ENCODE measurements at places on chromosomes 1 and 21. TPM values are rescaled to one million over a fixed set of nuclear protein-coding genes. Genes with fewer than 3 reads are reported as not detected.

DNA sequence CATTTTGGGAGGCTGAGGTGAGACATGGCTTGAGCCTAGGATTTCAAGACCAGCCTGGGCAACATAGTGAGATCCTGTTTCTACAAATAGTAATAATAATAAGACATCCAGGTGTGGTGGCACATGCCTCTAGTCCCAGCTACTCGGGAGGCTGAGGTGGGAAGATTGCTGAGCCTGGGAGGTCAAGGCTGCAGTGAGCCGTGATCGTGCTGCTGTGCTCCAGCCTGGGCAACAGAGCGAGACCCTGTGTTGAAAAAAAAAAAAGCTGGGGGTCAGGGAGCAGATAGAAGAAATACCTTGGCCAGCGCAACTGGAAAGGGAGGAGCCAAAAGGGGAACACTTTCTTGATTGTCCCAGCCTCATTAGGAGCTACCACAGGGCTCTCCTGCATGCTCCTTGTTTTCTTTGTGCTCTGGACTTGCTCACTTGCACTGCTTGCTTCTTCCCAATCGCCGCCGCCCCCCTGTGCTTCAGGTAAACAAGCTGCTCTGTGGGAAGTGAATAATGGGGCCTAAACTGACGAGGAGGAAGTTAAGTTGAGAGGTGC, 31.1 kb downstream of the PBX1 start:
- DNase-seq: no peak

The RC3H1 gene
- total RNA-seq: 40.8 TPM

DNA sequence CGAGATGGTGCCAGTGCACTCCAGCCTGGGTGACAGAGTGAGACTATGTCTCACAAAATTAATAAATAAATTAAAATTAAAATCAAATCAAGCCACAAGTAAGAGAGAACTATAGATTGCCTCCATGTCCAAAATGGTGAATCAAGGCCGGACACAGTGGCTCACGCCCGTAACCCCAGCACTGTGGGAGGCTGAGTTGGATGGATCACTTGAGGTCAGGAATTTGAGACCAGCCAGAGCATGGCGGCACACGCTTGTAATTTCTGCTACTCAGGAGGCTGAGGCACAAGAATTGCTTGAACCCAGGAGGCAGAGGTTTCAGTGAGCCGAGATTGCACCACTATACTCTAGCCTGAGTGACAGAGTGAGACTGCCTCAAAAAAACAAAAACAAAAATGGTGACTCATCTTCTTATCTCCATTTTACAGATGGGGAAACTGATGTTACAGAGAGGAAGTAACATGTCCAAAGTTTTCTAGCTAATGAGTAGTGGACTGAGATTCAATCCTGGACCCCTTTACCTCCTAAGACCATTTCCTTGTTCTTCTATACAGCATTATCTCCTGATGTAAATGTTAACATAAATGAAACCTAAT, 99.0 kb upstream of the HNRNPU start:
- no peak for DNase-seq

- no peak for DNase-seq
Observed at GRCh38 chr21:45293220-45293725, 5.6 kb upstream of the POFUT2 start.

DNA sequence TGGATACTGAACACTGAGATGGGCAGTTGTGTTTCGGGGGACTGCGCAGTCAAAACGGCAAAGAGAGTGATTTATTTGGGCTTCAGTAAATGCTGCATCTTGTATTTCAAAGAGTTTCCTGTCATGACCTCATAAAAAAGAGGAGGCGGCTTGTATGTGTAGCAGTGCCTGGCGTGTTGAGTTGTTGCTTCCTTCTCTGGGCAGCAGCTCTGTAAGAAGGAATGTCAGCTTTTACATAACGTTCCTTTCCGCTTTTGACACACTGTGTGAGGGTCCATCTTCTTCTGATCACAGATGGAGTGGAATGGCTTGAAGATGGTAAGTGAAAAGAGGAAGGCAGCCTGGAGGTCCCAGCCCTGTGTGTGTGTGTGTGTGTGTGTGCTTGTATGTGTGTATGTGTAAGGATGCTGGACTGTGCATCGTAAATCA, 941 bp downstream of the ELAVL4 start:
- DNase-seq: no peak

The GSTM1 gene
- total RNA-seq: not detected

GRCh38 chr1:31482482-31483011, 69.5 kb downstream of the SERINC2 start:
- DNase-seq: no peak

GRCh38 chr1:183198463-183198862, 12.4 kb downstream of the LAMC2 start:
- peak; percentile 89 for DNase-seq

DNA sequence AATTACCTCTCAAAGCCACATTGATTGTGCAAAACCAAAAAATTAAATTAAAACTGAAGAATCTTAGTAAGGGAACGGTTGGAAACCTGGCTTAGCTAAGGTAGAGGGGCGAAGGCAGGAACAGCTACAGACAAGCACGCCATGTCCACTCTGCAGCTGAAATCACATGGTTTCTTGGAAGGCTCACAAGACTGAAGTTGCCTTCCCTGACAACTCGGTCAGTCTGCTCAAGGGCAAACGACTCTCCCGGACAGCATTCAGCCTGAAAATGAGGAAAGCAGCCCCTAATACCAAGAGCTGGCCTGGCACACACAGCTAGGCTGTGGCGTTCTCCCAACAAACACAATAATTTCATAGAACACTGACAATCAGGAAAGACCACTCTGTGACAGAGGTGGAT, 22.7 kb upstream of the BECN2 start:
- no peak for DNase-seq

DNA sequence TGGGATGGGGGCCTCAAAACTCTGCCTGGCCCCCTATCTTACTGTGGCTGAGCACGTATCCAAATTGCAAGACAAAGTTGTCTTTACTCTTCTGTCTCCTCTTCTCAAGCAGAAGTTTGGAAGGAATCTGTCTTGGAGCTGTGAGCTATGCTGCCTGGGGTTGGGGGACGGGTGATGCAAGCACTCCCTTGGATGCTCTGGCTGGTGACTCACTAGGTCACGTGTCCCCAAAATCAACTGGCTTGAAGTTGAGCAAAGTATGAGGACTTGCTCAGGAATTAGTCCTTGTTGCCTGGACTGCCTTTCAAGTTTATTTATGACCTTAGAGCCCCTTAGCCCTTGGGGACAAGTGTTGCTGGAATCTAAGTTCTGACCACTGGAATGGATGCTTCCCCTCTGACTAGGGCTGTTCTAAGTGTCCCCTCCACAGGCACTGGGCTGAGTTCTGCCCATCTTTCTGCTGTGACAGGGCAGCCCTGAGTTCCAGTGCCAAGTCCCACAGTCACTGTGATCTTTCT, 269.5 kb downstream of the HHAT start:
- DNase-seq: no peak

GRCh38 chr21:16070207-16070651, 340.4 kb downstream of the USP25 start:
- no peak for DNase-seq

- no peak for DNase-seq
Observed at GRCh38 chr21:39055167-39055767, 128.0 kb downstream of the PSMG1 start.

DNA sequence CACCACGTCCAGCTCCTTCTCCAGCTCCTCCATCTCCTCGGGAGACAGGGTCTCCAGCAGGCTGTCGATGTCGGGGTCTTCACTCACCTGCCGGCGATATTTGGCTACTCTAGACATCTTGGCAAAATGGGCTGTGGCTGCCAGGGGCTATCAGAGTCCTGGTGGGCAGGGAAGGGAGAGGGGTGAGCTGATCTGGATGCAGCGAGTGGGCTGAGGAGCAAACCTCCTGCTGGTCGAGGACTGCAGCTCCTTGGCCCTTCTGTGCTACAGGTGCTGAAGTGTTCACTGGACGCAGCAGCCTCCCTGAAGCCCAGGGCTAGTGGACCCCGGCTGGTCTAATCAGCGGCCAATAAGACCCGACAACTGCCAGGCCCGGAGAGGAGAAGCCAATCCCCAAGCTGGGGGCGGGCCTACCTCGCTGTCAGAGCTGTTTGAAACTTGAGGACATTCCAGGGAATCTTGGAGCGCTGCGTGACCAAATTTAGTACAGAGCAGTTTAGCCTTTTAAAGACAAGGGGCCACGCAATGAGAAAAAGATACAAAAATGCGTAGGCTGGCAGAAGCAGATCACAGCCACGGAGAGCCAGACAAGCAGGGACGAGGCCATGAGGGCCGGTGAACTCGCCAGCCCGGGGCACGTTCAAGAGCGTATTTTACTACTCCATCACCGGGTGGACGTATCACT, at the start of gene LMOD1:
Gene LMOD1, minus strand, starts transcription at position 325 of the 685 bp plus-strand sequence. Its CDS starts 208 bp downstream, at position 117.
- DNase-seq: peak; percentile 97

- DNase-seq: no peak
Observed at GRCh38 chr1:112423207-112423606, 27.2 kb downstream of the CTTNBP2NL start.

DNA sequence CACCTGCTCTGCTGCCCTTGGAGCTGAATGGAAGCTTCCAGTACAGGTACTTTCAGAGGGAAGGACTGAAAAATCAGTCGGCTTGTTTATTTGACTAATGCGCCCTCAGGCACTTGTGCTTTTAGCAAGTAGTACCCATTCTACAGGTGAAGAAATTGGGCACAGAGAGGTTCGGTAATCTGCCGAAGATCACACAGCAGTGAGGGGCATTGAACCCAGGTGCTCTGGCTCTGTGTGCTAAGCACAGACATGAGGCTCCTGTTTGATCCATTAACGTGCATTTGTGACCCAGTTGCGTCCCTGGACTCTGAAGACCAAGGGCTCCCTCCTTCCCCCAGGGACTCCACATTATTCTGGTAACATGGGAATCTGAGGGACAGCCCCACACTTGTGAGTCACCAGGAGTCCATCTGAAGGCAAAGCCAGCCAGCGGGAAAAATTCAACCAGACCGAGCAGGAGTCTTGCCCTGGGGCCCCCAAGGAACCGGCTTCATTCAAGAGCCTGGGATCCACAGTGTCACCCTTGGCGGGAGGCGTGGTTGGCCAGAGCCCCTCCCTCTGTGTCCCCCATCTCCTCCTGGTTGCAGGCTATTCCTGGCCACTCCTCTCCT, 192.4 kb upstream of the ARHGEF16 start:
- DNase-seq: no peak

The KDM1A gene
- 41.6 TPM for total RNA-seq

The KLHDC7A gene
- 0.98 TPM for total RNA-seq

DNA sequence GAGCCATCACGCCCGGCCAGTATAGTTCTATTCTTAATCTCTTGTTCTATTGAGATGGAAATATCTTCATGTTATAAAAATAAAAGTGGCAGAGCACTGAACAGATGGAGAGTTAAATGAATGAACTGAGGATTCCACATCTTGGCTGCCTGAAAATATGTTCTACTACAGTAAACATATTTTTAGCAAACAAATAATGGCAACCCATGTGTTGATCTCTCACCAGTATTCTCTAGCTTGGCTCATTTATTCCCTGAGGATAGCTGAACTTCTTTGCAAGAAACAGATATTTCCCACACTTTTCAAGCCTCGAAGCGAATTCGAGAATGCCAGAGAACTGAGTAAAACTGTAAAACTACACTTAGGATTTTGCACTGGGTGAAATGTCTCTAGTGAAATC, 58.9 kb downstream of the DIRAS3 start:
- DNase-seq: no peak

The RSPH1 gene
- 0.48 TPM for total RNA-seq

DNA sequence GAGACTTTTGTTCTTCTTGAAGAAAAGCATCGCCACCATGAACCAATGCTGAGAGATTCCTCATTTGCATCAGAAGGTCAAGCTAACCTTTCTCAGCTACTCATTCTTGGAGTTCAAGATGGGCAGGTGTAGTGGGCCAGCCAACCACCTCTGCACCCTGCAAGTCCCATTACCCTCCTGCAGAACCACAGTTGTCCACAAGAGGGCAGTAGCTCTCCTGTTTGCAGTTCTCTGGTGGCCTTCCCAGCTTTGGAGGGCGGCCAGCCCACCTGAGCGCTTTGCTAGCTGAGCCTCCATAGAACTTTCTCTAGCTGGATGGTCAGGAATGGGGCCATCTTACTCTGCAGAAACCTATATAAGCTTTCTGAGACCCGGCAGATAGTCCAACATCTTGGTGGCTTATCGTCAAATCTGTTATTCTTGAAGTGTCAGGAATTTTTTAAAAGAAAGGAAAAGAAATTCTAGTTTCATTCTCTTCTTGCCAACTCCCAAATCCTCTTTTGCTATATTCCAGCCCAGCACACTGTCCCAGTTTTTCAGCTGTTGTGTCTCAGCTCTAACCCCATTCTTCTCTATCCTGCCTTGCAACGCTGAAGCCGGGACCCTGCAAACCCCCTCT, 11.0 kb upstream of the LMX1A start:
- DNase-seq: peak; percentile 71

The LCE4A gene
- not detected for total RNA-seq

DNA sequence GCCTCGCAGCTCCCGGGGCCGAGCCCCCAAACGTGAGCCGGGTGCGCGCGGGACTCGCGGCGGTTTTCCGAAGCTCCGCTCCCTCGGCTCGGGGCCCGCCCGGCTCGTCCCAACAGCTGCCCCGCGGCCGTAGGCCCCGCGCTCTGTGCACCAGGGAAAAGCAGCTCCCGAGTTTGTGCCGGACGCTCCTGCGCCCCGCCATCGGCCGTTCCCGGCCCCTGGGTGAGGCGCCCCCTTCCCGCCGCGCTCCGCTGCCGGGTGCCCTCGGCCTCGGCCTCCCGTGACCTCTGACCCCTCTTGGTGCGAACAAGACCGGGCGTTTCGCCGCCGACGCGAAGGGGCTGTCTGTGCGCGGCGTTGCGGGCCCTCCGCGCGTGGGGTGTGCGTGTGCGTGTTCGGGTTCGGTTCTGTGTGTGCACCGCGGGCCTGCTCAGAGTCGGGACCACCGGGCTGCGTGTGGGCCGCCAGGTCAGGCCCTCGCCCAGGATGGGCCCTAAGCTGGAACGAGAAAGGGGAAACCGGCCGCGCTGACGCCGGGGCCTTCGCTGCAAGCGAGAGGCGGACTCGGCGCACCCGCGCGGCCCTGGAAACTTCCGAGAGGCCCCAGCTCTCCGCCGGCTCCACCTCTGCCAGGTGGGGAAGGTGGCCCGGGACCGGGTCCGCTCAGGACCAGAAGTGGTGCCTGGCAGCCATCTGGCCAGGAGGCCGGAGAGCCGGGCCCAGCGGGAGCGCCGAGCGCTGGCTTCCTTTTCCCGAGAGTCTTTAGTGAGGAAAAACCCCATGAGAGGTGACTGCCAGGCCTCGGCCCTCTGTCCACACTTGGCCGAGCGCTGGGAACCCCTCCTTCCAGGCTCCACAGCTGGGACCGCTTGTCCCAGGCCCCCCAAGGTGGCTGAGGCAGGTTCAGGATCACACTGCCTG, 1.9 kb downstream of the PRDM16 start:
- no peak for DNase-seq

DNA sequence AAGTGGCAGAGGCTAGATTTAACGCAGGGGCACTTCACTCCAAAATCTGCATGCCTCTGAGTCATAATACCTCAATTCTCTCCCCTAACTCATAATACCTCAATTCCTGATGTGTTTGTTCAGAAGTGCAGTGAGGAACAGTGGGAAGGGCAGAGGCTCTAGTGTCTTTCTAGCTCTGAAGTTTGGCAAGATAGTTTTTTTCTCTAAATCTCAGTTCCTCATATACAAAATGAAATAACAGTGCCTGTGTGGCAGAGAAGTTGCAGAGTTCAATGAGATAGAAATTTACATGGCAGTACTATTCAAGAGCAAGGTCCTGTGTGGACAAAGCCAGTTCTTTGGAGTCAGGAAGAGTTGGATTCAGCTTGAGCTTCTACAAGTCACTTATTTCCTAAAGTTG, 9.8 kb downstream of the JUN start:
- DNase-seq: no peak

All from breast epithelium (tissue), 4 donors.